Stimulated activated CD4-positive, alpha-beta T cell treated with anti-CD3 and anti-CD28 coated beads, Interleukin-4, amount 100 ng/mL, for 48 hours (primary cell): ENCODE measurements at places on chromosomes 1 and 21.

- no peak for DNase-seq
Observed at GRCh38 chr1:167562702-167563101, 9.1 kb upstream of the CREG1 start.

- DNase-seq = no peak
Observed at GRCh38 chr1:29833581-29833980, 597.3 kb downstream of the PTPRU start.

- DNase-seq = peak; percentile 7
Observed at GRCh38 chr1:20100632-20101355, 18.5 kb downstream of the PLA2G2D start.

- no peak for DNase-seq
Observed at GRCh38 chr1:81305997-81306452, 494.7 kb upstream of the ADGRL2 start.

DNA sequence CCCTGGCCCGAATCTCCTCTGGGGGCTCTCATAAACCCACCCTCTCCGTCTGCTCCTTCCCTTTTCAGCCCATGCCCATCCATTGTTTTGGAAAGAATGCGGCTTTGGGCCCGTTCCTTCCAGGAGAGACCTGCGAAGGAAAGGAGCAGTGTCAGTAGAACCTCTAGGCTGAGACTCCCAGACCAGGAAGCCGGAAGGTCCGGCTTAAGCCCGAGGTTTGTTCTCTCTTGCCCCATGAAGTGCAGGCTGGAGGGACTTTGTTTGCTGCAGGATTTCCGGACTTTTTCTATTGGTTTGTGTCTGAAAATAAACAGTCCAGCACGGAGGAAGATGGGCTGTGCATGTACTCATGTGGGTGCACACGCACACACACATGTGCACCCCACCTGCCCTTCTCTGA lies 49.8 kb downstream of the ELK4 start:
- no peak for DNase-seq

GRCh38 chr21:26365849-26366248 lies 195.3 kb upstream of the APP start:
- DNase-seq = no peak

GRCh38 chr1:183310753-183311479 lies 107.3 kb downstream of the NMNAT2 start:
- DNase-seq = peak; percentile 23

- DNase-seq = no peak
Observed at GRCh38 chr1:24875991-24876506, 54.0 kb downstream of the RUNX3 start.

DNA sequence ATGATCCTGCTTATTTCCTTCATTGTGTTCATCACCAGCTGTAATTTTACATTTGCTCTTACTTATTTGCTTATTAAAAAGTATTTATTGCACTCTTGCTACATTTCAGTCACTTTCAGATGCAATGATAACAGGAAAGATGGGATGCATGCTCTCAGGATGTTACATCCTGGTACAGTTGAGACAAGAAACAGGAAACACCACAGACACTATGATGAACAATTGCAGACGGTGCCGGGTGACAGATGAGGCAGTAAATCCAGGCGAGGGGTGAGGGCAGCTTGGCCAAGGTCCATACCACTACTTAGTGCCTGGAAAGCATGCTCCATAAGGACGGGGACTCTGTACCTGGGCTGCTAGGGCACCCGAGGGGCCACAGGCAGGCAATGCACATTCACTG lies 156.6 kb upstream of the RAB4A start:
- DNase-seq = no peak

GRCh38 chr1:167973832-167974231 lies 37.0 kb upstream of the MPC2 start:
- DNase-seq = no peak

DNA sequence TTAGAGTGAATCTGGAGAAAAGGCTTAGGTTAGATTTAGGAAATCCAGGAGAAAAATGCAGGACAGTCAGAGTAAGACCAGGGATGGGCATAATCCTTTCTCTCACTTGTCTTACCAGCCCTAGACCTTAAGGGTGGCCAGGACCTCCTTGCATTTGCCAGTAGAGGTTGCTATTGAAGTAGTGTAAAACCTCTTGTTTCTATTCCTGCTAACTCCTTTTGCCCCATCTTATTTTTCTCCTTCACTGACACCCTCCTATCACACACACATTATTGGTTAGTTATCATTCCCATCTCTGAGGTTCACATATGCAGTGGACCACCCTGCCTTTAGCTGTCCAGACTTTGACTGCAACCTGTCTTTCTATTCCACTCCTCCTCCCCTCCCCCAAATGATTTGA lies 75.0 kb upstream of the MACF1 start:
- no peak for DNase-seq

GRCh38 chr1:14891991-14892390 lies 261.6 kb upstream of the TMEM51 start:
- DNase-seq = no peak

GRCh38 chr1:184324972-184325371 lies 61.9 kb upstream of the C1orf21 start:
- no peak for DNase-seq

- no peak for DNase-seq
Observed at GRCh38 chr1:220786337-220787068, at the start of gene MTARC1. MTARC1 (plus strand) TSS chr1:220786913; CDS start chr1:220786945, 32 bp downstream.

DNA sequence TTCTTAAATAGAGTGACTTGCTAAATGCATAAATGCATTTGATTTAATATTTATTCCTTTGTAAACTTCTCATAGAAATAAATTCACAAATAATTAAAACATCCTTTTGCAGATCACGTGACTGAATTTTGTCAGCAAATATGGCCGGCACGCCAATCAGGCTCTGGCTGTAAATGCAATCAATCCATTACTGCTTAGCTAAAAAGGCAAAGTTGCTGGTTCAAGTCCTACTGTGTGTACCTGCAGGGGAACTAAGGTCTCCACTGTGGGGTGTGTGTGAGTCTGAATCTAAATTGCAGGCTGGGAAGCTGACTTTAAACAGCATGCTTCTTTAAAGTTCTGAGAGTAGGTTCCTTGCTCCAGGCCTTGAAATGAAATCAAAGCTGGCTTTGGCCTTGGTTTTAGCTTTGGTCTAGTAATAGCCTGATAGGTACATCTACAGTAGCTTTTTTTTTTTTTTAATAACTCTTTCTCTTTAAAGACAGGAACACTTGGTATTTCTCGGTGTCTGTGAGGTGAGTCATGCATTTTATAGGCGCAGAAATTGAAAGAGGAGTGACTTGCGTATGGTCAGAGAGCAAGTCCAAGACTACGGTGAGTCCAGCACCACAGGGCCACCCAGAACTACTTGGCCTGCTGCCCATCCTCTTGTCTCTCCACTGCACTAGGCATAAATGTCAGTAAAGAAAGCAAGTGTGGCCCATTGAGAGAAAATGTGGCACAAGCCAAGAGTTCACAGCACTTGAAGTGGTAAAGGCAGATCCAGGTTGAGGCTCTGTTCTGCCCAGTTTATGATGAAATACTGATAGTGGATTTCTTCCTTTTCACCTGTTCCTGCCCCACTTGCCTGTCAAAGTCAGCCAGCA lies 36.2 kb upstream of the LYST start:
- DNase-seq = no peak

DNA sequence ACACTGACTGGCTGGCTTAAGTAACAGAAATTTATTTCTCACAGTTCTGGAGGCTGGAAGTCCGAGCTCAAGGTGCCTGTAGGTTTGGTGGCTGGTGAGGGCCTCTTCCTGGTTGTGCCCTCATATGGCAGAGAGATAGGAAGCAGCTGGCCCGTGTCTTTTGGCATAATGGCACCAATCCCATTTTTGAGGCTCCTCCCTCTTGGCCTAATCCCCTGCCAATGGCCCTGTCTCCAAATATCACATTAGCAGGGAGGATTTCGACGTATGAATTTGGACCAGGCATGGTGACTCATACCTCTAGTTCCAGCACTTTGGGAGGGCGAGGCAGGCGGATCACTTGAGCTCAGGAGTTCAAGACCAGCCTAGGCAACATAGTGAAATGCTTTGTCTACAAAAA lies 37.4 kb downstream of the AGPAT3 start:
- DNase-seq = no peak
